ENCODE measurements at places on chromosomes 5 and 9.

GRCh38 chr9:116320290-116320689 lies 166.7 kb downstream of the PAPPA start:
- no peak for DNase-seq

- DNase-seq, result no peak
Measured at GRCh38 chr9:132156262-132156661, 5.6 kb upstream of the NTNG2 start.

DNA sequence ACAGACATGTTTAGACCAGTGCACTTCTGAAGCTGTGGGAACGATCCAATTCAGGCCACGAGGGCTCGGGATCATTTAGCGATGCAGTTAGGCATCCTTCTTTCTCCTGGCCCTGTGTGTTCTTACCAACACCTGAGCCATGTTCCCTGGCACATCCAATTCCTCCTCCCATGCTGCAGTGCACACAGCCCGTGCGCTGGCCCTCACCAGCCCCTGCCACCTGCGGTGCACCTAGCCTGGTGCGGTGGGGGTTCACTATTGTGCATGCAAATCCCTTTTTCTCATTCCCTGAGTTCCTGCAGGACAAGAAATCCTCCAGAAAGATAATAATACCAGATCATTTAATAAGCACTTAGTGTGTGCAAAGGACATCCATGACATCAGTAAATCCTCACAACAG lies 53.5 kb downstream of the NEURL1B start:
- no peak for DNase-seq

DNA sequence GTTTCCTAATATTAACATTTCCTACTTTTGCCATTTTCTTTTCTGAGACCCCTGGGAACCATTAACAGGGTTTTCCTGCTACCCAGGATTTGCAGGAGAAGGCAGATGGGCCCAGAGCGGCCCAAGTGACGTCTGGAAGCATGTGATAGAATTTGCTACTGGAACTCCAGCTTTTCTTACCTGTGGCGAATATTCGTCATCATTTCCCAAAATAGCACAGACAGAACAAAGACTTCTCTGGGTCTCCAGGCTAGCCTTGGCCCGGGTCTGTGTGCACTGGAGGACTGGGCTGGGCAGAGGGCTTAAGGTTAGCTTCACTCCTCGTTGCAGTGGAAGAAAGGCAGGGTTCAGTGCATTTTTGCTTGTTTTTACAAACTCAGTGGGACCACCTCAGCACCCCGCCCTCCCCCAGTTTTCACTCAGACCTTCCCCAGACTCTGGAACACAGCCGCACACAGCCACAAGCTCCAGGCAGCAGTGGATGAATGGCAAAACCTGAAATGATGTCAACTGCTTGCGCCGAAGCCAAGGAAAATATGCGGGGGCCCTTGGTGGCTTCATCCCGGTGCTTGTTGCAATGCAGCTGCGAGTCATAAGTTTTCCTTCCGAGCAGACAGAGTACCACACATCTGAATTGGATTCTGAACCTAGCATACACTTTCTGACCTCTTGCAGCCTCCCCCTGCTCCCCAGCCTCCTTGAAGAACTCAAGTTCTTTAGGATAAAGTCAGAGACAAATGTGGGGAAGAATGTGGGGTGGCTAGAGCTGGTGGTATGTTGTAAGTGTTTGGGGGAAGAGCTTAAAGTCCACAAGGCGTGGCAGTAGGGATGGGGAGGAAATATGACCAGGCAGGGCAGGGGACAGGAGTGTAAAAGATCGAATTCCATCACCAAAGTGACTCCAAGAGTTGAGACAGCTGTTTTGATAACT lies 586.0 kb downstream of the CCDC171 start:
- DNase-seq, result no peak

- DNase-seq, result no peak
Measured at GRCh38 chr9:3840311-3840710, 314.5 kb upstream of the RFX3 start.

- DNase-seq, result no peak
Measured at GRCh38 chr5:116378007-116378776, 196.4 kb downstream of the SEMA6A start.

DNA sequence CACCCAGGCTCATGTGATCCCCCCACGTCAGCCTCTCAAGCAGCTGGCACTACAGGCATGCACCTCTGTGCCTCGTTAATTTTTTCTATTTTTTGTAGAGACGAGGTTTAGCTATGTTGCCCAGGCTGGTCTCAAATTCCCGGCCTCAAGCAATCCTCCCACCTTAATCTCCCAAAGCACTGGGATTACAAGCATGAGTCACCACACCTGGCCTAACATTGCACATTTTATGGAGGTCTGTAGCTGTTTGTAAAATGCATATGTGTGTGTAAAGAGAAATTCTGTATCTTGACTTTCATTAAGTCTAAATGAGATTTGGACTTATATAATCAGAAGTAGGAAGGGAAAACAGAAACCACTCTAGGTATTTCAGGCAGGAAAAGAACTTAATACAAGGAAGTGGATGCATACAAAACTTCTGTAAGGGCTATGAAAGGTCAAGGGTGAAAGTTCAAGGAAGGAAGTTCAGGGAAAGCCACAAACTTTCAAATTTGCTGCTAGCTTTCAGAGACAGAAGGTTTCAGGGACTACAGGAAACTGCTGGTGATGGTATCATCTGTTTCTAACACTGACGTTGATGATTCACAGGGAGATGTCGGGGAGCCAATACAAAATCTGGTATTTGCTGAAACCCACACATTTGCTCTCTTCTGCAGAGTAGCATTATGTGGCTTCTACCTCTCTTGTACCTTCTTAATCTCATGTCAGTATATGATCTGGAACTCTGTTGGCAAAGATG lies 209.4 kb downstream of the PIK3R1 start:
- peak; percentile 49 for DNase-seq

GRCh38 chr9:27460226-27461023 lies 63.7 kb upstream of the IFNK start:
- peak; percentile 40 for DNase-seq
